Activated CD8-positive, alpha-beta T cell treated with anti-CD3 and anti-CD28 coated beads for 36 hours (primary cell): ENCODE measurements at places on chromosomes 13 and 19. TPM values are rescaled to one million over a fixed set of nuclear protein-coding genes. Genes with fewer than 3 reads are reported as not detected.

GRCh38 chr13:30006246-30006645, 155.8 kb upstream of the UBL3 start:
- no peak overlapping the region for H3K4me3 ChIP-seq
- H3K27ac ChIP-seq: no peak overlapping the region
- no peaks in the 10 kb centered on the region for H3K27me3 ChIP-seq

- H3K4me3 ChIP-seq: no peak overlapping the region
- DNase-seq: no peak
- H3K36me3 ChIP-seq: no peaks in the 10 kb centered on the region
- H3K27ac ChIP-seq: no peak overlapping the region
- no peaks in the 10 kb centered on the region for H3K4me1 ChIP-seq
Measured at GRCh38 chr19:41694831-41695635, 7.0 kb upstream of the CEACAM7 start.

DNA sequence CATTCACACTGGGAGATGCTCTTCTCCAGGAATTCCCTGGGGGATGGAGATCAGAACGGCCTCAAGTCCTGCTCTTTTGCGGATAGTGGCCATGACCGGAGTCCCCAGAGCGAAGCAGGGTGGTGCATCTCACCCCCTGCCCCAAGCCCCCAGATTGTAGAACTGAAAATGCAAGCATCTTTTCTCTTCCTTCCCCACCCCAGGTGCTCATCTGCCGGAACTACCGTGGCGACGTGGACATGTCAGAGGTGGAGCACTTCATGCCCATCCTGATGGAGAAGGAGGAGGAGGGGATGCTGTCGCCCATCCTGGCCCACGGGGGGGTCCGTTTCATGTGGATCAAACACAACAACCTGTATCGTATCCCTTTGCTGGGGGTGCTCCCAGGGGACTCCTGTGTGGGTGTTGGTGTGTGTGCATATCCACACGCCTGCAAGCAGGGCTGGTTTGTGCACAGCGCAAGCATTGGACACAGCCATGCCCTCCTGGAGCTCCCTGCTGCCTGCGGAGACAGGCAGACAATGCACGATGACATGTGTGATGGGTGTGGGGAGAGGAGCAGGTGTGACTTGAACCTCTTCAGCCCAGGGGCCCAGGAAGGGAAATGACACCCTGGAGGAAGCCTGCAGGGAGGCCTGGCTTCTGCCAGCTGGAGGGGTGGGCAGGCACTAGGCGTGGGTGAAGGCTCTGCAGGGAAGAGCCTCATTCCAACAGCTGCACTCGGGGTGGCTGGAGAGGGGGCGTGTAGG, 5.7 kb downstream of the AP1M1 start:
- peak overlapping the region; percentile 5 for H3K27ac ChIP-seq
- peaks cover 73% of the 10 kb centered on the region for H3K4me1 ChIP-seq
- H3K36me3 ChIP-seq: peaks cover 57% of the 10 kb centered on the region
- H3K27me3 ChIP-seq: no peaks in the 10 kb centered on the region
- no peak for DNase-seq

FLT1 gene
- 7.7 TPM for total RNA-seq
